Placental pericyte (primary cell): ENCODE measurements at places on chromosomes 12 and 14. TPM values are rescaled to one million over a fixed set of nuclear protein-coding genes. Genes with fewer than 3 reads are reported as not detected.

The LMNTD1 gene
- total RNA-seq, result not detected in 2 replicates

The RERG gene
- total RNA-seq, result 0.72 and 0.88 TPM in 2 replicates

The RNASE4 gene
- 2.9 and 7.0 TPM in 2 replicates for total RNA-seq

The SYCP3 gene
- total RNA-seq, result under 0.01 TPM in 2 replicates

The PSMC1 gene
- 126 and 179 TPM in 2 replicates for total RNA-seq

The TMEM132C gene
- not detected in 2 replicates for total RNA-seq

The ABCC9 gene
- total RNA-seq, result 0.22 and 0.72 TPM in 2 replicates

The IGF1 gene
- total RNA-seq, result 0.14 and 0.22 TPM in 2 replicates

The CFAP251 gene
- 4.6 and 5.9 TPM in 2 replicates for total RNA-seq

The KLRC2 gene
- total RNA-seq, result not detected in 2 replicates

The OR6C2 gene
- not detected in 2 replicates for total RNA-seq

The FAM90A1 gene
- total RNA-seq, result under 0.01 and 0.14 TPM in 2 replicates

The ASIC1 gene
- total RNA-seq, result 0.72 and 3.5 TPM in 2 replicates

The SDS gene
- not detected in 2 replicates for total RNA-seq
